ENCODE measurements at places on chromosomes 4 and X.

DNA sequence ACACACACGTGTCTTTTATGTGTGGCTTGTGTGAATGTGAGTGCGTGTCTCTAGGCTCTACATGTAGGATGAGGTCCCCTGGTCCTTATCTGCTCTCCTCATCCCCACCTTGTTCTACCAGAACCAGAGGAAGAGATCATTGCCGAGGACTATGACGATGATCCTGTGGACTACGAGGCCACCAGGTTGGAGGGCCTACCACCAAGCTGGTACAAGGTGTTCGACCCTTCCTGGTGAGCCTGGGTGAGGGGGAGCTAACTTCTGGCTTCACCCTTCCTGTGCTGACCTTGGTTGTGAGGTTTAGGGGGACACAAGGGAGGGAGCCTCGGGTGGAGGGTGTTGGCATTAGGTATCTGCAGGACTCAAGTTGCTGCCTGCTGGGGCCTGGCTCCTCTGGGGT lies 3.3 kb downstream of the PQBP1 start:
- DNase-seq, result no peak

GRCh38 chr4:101279377-101279871 lies 67.9 kb downstream of the PPP3CA start:
- DNase-seq, result no peak

DNA sequence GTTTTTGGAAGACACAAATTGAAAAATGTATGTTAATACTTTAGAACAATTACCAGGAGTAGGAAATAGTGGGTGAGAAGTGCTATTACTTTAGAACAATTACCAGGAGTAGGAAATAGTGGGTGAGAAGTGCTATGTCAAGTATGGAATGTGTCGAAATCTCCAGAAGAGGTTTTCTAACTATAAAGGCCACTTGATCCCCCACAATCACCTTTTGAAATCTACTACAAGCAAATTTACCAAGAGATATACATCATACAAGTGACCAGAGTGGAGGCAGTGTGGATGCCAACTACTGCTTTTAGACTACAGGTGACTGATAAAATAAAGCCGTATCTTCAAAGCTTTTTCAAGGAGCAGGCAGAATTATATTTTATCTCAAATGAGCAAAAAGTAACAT lies 43.1 kb downstream of the MAB21L2 start:
- no peak for DNase-seq

DNA sequence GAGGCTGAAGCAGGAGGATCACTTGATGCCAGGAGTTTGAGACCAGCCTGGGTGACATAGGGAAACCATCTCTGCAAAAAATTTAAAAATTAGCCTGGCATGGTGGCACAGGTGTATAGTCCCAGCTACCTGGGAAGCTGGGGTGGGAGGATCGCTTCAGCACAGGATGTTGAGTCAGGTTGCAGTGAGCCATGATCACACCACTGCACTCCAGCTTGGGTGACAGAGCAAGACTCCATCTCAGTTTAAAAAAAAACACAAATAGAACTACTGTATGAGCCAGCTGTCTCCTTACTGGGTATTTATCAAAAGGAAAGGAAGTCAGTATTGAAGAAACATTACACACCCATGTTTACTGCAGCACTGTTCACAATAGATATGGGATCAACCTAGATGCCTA lies 138.7 kb downstream of the RAP1GDS1 start:
- no peak for DNase-seq

DNA sequence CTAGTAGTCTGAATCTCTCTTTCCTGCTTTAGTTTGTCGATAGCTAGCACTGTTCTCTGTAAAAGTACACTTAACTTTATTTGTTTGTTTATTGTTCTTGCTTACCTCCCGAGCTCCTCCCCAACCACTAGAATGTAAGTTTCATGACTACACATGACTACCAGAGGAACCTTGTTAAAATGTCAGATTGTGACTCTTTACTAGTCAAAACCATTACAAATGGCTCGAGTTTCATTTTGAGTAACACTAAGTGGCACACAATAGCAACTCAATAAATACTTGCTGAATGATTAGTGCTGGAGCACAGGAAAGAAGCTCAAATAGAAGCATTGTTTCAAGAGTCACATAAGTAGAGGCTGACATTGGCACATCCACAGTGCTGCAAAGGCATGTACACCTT lies 116.1 kb downstream of the MAPK10 start:
- no peak for DNase-seq

DNA sequence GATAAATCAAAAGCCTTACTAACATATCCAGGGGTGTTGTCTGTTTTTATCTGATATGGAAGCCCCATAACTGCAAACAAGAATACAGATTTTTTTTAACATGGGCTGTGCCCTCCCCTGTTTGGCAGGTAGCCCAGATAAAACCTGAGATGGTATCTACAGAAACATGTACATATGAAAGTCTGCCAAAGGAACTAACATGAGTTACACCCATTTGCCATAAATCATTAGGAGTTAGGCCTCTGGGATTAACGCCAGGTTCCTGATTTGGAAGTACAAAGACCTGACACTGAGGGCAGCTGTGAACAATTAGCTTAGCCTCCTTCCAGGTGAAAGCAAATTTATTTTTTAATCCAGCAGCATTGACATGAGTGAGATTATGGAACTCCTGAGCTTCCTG lies 264.3 kb downstream of the TECRL start:
- DNase-seq, result no peak

- no peak for DNase-seq
Observed at GRCh38 chrX:49627086-49627777, 28.4 kb downstream of the GAGE1 start.

- no peak for DNase-seq
Observed at GRCh38 chr4:17168571-17168970, 270.1 kb upstream of the LDB2 start.

GRCh38 chr4:127586922-127587571 lies 45.7 kb upstream of the INTU start:
- DNase-seq, result no peak

Data from activated effector memory CD4-positive, alpha-beta T cell treated with Interleukin-2 at 50 U/mL for 16 hours (primary cell).